Stimulated activated CD4-positive, alpha-beta T cell treated with anti-CD3 and anti-CD28 coated beads, TNF-alpha, amount 100 ng/mL, for 1 hour (primary cell): ENCODE measurements at places on chromosomes 5 and 9.
A peak's percentile ranks its signal among the peaks of the same experiment; 100 is the strongest.

DNA sequence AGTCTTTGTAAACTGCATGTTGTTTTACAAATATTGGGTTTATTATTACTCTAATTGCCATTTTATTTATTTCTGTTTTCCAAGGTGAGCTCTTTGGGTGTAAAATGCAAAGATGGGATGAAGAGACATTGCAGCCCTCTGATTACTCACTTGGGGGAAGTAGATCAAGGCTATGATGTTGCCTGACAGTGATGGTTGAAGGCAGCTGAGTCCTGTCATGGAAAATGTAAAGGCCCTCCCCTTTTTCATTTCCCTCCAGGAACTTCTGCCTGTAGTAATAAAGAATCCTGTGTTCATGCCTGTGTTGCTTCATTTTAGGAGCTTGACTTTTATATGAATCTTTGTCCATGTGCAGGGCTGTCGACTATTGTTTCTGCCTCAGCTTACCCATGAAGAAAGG lies 605.4 kb upstream of the CLINT1 start:
- DNase-seq, result no peak

DNA sequence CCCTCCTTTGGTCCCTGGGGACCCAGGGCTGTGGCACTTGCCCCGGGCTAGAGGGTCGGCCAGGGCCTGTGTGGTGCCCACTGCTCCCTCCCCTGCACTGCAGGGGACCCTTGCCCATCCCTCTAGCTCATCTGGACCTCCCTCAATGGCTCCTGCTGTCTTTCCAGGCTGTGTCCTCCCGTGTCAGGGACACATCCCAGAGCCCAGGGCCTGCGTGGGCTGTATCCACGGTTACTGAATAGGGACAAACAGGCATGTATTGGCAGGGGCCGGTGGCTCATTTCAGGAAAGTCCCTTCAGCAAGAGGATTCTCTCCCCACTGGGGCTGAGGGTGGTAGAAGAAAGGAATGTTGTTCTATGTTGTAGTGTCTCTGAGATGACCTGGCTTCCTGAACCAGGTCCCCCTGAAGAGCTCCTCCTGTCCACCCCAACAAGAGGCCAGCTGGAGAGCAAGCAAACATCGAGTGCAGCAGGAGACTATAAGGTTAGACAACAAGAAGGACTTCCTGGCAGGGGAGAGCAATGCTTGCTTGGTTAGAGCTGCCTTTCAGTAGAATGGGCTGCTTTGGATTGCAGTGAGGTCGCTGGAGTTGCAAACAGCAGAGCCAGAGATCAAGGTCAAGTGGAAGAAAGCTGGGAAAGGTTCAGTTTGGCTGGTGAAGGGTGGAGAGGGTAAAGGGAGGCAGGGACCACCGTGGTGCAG lies 1.0 kb upstream of the CRB2 start:
- no peak for DNase-seq

GRCh38 chr9:138071292-138071691 lies 193.7 kb downstream of the CACNA1B start:
- no peak for DNase-seq

- no peak for DNase-seq
These were observed 20.5 kb downstream of the VLDLR start for GRCh38 chr9:2642068-2642467.

DNA sequence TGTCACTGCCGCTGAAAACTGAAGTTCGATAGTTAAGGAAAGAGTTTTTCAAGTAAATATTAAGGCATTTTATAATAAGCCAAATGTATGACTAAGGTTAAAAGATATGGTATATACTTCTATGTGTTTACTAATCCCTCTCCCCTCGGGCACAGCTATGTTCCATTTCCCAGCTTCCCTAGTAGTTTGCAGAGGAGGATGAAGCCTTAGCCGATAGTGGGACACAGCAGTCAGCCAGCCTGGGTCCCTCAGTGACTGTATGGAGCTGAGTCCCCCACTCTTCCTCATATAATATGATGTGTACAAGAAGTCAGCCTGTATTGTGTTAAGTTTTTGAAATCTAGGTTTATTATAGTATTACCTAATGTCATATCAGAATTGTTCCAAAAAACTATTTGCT lies 55.8 kb downstream of the PARP8 start:
- no peak for DNase-seq

GRCh38 chr5:170611449-170612090 lies 107.8 kb downstream of the KCNIP1 start:
- no peak for DNase-seq

DNA sequence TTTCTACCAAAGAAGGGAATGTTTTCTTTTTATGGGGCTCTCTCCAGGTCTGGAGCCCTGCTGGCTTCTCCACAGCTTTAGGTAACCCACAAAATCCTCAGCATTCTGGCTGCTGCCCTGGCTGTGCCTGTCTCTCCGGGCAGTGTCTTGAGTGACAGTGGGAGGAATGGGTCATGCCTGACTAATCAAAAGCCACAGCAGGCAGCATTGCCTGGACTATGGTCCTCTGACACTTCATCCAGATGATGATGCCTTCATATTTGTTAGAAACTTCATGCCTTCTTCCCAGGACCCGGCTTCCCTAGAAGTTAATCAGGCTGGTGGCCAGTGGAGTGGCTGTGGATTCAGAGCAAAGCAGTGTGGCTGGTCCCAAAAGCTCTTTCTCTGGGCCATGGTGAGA lies 32.2 kb upstream of the TGFBI start:
- DNase-seq, result no peak

DNA sequence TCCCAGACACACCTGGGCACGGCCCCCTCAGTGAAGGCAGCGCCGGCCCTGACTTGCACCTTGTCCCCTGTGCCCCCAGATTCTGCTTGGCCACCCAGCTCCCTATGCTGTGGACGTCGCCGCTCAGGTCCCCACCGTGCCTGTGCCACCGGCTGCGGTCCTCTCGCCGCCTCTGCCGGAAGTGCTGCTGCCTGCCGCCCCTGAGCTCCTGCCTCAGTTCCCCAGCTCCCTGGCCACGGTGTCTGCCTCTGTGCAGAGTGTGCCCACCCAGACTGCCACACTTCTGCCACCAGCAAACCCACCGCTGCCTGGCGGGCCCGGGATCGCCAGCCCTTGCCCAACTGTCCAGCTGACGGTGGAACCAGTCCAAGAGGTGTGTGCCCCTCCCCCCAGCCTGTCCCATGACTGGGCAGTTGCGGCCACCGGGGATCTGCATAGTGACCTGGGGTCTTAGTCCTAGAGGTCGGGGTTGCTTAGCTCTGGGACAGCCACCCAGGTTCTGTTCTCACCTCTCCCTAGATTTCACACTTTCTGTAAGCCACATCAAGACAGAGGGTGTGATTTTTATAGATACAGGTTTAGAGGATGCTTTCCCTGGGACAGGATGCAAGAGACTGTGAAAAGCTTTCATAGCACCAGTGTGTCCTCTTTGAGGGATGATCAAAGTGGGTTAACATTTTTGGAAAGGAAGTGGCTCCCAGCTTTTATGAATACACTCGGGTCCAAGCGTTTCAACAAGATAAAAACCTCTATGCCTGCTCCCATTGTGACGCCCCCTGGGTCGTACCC lies 78.0 kb downstream of the WNK2 start:
- DNase-seq, result no peak

DNA sequence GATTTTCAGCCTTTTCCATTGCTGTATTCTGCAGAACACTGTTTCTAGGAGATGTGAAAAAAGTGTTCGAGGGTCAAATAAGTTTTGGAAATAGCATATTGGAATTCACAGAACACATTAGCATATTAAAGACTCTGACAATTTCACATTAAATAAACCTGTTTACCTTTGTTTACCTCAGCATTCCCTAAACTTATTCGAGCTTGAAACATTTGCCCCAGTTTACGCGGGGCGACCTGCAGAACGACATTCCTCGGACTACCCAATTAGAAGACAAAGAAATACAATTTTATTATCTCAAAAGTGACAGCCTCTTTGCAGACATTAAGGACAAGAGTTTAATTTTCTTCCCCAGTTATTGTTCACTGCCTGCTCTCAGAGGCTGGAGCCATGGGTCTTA lies 110.3 kb upstream of the NFIB start:
- DNase-seq, result no peak

DNA sequence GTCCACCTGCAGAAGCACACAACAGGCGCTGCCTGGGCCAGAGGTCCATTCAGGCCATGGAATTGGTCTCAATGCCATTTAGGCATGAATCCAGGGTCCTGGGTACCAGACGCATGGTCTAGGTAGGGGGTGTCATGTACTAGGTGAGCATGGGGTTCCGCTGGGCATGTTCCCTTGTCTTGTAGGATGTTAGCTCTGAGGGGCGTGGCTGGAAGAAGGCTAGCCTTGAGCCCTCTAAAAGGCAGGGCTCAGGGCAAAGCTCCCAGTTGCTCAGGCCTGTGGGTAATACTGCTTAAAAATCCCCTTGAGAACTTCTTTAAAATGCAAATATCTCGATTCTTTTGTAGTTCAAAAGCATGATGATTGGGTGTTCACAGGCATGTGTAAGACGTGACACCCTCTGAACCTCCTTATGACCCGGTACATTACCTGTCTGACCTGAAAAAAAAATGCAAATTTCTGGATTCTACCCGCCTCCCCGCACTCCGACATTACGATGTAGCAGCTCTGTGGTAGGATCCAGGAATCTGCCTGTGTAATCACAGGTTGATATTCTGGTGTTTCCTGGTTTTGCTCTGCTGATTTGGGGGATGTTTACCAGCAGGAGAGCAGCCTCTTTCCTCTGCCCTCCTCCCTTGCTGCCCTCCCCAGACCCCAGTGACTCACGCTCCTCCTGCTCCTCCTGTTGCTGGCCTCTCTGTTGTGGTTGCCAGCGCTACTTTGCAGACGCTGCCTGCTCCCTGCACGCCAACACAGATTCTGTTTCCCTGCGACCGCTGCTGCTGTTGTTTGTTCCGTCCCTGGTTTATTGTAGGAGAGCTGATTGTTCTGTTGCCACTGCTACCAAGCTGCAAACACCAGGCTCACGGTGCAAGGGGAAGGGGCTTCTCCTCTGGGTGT lies 5.7 kb downstream of the TMC1 start:
- DNase-seq, result peak; percentile 58

GRCh38 chr9:121683652-121684051 lies 32.2 kb downstream of the DAB2IP start:
- no peak for DNase-seq

DNA sequence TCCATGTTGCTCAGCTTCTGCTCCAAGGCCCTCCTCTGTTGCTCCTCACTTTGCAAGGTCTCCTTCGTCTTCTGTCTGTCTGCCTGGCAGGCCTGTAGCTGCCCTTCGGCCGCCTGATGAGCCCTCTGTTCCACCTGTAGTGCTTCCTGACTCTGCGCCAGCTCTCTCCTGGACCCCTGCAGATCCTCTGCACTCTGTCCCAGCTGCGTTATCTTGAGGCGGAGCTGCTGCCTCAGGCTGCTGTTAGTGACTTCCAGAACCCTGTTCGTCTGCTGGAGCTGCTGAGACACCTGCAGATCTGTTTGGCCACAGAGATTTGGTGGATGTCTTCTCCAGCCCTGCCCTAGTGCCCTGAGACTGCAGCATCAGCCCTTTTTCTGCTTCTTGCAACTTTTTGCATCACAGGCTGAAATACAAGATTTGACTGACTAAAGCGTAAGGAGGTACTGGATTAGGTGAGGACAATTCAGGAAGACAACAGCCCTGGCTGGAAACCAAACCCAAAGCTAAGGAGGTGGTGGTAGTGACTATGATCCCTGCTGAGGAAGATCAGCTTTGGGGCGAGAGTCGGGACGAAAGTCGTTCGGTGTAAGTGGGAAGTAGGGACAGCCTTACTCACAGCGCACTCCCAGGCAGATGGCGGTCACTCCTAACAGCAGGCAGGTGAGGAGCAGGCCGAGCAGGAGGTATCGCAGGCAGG lies 2.1 kb downstream of the CD72 start:
- DNase-seq, result no peak

- DNase-seq, result no peak
These were observed 96.9 kb downstream of the DENND1A start for GRCh38 chr9:123832858-123833650.

DNA sequence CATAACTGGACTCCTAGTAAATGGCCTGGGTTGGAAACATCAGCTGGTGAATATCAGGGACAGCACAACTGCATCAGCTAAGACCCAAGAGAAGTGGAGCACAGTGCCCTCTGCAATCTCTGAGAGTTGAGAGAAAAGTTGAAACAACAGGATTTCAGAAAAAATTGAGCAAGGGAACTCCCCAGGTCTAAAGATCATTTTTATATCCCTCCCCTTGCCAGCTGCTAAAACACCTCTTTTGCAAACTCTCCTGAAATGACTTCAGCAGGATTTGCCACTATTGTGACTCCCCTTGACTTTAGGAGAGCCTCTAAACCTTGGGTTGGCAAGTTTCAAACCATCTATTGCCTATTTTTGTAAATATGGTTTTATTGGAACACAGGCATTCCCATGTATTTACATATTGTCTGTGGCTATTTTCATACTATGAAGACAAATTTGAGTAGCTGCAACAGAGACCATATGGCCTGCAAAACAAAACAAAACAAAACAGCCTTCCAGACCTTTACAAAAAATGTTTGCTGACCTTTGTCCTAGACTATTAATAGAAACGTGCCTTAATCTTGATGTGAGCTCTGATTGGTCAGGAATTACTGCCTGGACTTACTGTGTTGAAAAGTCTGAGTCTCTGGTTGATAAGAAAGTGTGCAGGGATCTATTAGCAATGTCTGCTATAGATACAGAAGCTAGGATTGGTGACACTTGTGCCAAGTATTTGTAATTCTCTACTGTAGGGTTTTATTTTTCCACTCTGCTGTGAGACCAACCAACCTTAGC lies 37.7 kb upstream of the PLPPR1 start:
- DNase-seq, result no peak

DNA sequence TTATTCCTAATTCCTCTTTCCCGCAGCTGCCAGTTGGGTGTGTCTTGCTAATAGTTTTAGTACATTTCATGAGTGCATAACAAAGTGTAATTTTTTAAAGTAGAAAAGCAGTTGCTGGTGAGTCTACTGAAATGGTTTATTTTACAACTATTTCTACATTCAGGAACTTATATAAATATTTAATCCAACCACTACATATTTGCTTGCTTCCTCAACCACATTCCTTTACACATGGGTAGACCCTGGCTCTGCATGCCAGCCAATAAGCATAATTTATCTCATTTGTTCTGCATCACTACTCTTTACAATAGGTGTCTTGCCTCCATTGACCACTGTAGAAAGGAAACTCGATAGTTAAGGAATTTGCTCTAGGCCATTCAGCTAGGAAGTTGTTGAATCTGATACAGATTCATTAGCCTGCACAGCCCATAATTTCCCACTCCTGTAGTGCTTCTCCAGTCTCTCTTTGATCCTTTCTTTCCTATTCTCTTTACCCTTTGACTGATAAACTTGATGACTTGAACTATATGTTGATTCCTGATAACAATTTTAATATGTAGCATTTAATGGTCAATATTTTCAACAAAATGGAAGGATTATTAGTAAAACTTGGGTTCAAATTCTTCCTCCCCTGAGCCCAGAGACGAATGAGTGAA lies 342.5 kb upstream of the ACTBL2 start:
- no peak for DNase-seq

- DNase-seq, result no peak
These were observed 2308.8 kb upstream of the ACO1 start for GRCh38 chr9:30075451-30076199.

DNA sequence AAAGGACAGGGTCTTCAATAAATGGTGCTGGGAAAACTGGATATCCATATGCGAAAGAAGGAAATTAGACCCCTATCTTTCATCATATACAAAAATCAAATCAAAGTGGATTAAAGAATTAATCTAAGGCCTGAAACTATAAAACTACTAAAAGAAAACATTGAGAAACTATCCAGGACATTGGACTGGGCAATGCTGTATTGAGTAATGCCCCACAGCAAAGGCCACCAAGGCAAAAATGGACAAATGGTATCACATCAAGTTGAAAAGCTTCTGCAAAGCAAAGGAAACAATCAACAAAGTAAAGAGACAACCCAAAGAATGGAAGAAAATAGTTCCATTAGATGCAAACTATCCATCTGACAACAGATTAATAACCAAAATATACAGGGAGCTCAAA lies 72.3 kb downstream of the STRBP start:
- DNase-seq, result no peak
